ENCODE measurements at places on chromosomes 1 and 21. TPM values are rescaled to one million over a fixed set of nuclear protein-coding genes. Genes with fewer than 3 reads are reported as not detected.

DNA sequence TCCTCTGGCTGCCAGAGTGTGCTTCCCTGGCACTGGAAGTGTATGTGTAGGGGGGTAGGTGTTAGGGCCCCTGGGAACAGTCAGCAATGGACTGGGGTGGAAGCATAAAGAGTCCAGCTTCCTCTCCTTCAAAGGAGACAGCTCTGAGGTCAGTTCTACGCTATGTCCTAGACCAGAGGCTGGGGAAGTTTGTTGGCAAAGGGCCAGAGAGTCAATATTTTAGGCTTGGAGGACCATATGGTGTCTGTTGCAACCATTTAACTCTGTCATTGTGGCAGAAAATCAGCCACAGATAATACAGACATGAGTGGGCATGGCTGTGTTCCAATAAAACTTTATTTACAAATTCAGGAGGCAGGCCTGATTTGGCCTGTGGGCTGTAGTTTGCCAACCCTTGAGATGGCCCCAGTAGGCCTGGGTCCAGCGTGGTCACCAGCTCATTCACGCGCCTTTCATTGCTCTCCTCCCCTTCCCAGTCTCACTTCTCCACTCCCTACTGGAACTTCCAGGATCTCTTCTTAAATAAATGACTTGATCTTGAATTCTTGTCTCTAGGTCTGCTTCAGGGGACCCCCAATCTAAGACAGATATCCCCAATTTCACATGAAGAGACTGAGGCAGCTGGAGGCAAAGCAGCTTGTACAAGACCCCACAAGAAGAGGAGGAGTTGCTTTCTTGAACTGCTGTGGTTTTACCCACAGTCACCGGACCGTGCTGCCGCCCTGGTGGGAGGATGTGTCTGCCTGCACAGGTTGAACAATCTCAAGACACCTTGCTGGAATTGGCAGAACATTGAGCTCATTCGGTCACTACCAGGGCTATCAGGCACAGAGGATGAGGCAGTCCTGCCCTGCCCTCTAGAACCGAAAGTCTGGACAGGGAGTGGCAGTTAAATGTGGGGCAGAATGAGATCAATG is 162.4 kb upstream of the POU3F1 start:
- no peak for DNase-seq

GRCh38 chr21:18877917-18878316 is 474.3 kb upstream of the TMPRSS15 start:
- no peak for DNase-seq

DNA sequence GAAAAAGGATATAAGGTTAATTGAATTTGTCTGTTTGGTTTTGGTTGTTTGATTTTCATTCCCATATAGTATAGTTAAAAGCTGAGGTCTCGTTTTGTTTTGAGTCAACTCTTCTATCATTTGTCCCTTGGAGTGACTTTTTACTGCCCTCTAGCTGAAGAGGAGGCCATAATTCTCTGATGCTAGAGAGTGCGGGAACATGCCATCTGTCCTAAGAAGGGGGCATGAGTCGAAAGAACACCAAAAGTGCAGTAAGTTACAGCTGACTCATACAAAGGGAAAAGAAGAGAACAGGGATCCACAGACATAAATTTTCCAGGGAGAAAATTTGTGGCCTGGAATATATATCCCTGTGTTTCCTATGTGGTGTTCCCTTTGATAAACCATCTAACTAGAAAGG is 4.1 kb downstream of the KRTAP21-3 start:
- DNase-seq: no peak

DNA sequence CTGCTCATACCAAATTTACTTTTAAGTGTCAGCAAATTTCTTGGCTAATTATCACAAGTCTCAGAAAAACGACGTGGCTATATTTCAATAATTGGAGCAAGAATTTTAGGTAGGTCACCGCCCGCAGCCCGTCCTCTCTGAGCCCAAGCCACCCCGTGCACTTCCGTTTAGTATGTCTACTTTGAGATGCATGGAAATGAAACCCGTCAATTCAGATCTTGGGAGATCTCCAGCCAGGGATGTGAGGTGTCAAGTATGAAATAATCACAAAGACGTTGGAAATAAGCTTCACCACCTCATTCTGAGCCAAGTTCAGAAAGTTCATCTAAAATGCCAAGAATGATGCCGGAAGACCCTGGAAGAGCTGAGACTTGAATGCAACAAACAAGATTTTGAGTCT is 132.6 kb upstream of the IRF2BP2 start:
- DNase-seq: no peak

GRCh38 chr21:15354516-15354915 is 289.7 kb upstream of the NRIP1 start:
- DNase-seq: no peak

DNA sequence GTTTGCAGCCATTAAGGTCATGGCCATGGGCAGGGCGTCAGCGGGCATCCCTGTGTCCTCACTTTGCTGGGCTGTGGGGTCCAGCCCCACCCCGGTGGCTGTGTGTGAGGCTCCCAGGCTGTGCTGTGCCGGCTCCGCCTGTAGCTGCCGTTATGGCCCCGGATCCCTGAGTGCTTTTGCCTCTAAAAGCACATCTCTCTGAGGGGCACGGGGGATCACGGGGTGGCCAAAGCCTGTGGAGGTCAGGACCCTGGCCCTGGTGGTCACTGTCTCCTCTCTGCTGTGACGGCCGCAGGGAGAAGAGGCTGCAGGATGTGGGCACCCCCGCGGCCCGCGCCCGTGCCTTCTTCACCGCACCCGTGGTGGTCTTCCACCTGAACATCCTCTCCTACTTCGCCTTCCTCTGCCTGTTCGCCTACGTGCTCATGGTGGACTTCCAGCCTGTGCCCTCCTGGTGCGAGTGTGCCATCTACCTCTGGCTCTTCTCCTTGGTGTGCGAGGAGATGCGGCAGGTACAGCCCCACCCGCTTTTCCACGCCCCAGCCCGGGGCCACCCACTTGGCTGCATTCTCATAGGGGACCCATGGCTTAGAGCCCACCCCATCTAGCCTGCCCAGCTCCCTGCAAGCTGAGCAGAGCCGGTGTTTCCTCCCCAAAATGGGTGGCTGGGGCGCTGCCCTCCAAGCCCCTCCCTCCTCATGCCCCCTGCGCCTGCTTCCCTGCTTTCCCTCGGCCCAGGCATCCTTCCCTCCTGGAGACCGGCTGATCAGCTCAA is 48.2 kb downstream of the TRPM2 start:
- no peak for DNase-seq

The C1orf35 gene
- total RNA-seq: 19.4 TPM

The HNRNPCL4 gene
- not detected for total RNA-seq
